Pancreas (tissue), 10 donors: ENCODE measurements at places on chromosomes 1 and 21.

GRCh38 chr1:15299179-15299578, 52.2 kb downstream of the FHAD1 start:
- no peaks in the 10 kb centered on the region for H3K36me3 ChIP-seq
- no peaks in the 10 kb centered on the region for H3K27me3 ChIP-seq
- no peak overlapping the region for H3K27ac ChIP-seq
- H3K4me1 ChIP-seq = no peaks in the 10 kb centered on the region
- no peak for DNase-seq

GRCh38 chr1:221203224-221204054, 324.2 kb downstream of the HLX start:
- H3K4me3 ChIP-seq = no peak overlapping the region
- H3K4me1 ChIP-seq = peaks cover 19% of the 10 kb centered on the region
- H3K36me3 ChIP-seq = no peaks in the 10 kb centered on the region
- no peak overlapping the region for H3K27ac ChIP-seq

DNA sequence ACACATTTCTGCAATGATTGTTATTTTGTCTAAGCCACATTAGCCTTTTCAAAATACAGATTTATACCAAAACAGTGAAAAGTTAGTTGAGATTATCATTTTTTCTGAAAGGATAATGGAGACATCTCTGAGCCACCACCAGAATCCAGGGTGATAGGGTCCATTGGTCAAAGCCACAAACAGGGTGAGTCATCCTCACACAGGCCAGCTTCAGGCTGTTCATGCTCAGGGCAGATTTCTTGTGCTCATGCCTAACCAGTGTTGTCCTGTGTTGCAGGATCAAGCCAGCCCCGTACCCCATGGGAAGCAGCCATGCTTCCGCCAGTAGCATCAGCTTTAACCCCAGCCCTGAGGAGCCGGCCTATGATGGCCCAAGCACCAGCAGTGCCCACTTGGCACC, 13.4 kb downstream of the ELOA start:
- DNase-seq = no peak
- H3K4me3 ChIP-seq = no peak overlapping the region
- H3K4me1 ChIP-seq = no peaks in the 10 kb centered on the region

DNA sequence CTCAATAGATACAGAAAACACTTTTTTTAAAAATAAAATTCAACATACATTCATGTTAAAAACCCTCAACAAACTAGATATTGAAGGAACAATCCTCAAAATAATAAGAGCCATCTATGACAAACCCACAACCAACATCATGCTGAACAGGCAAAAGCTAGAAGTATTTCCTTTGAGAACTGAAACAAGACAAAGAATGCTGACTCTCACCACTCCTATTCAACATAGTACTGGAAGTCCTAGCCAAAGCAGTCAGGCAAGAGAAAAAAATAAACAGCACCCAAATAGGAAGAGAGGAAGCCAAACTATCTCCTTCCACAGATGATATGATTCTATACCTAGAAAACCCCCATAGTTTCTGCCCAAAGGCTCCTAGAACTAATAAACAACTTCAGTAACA, 46.2 kb upstream of the IVNS1ABP start:
- H3K4me1 ChIP-seq = no peaks in the 10 kb centered on the region
- H3K4me3 ChIP-seq = no peak overlapping the region
- no peak overlapping the region for H3K27ac ChIP-seq
- DNase-seq = no peak
- no peaks in the 10 kb centered on the region for H3K27me3 ChIP-seq

DNA sequence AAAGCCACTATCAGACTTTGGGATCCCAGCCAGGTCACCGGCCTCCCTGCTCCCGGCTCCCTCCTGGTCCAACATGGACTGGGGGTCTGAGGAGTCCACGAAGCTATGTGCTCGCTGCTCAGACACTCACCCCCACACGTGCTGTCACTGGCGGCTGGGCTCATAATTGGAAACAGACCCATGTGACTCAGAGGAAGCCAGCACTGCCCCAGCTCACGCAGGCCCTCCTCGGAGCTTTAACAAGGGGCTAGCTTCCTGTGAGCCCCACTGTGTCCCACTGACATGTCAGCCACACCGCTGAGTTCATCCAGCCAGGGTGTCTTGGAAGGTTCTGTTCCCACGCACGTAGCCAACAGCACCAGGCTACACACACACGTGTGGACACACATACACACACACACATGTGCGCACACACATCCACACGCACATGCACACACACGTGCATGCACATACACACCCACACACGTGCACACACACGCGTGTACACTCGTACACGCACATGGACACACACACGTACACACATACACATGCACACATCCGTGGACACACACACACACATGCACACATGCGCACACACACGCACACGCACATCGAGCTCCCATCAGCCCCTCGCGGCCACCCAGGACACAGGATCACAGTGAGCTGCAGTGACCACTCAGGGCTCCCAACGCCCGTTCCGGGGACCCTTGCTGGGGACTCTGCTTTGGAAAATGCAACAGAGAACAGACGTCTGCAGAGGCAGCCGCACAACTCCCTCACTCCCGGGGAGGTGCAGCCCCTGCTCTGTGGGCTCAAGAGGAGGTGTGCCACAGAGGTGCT, 18.4 kb upstream of the COL6A2 start:
- no peak overlapping the region for H3K4me3 ChIP-seq
- no peaks in the 10 kb centered on the region for H3K4me1 ChIP-seq
- no peak overlapping the region for H3K27ac ChIP-seq

GRCh38 chr1:64920941-64921589, 45.3 kb downstream of the JAK1 start:
- no peak for DNase-seq
- H3K4me3 ChIP-seq = no peak overlapping the region
- peaks cover 58% of the 10 kb centered on the region for H3K4me1 ChIP-seq
- no peaks in the 10 kb centered on the region for H3K27me3 ChIP-seq

- no peak overlapping the region for H3K4me3 ChIP-seq
- no peaks in the 10 kb centered on the region for H3K4me1 ChIP-seq
- H3K27ac ChIP-seq = no peak overlapping the region
- DNase-seq = no peak
- H3K36me3 ChIP-seq = no peaks in the 10 kb centered on the region
Observed at GRCh38 chr1:10802944-10803715, 6.7 kb upstream of the CASZ1 start.

DNA sequence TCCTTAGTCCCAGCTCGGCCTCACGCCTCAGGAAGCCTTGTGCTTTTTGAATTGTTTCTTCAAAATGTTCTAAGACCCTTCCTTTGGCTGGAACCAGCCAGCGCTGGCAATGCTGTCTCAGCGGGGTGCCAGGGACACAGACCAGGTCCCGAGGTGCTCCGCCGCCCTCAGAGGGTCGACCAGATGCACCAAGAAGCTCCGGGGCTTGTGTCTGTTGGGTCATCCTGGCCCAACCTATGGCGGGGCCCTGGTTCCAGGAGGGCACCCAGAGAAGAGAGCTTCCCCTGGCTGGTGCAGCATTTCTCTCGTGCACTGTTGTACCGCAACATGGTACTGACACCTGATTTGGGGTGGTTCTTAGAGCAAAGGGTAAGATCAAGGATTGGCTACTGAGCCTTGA, 40.1 kb upstream of the BECN2 start:
- DNase-seq = no peak
- no peak overlapping the region for H3K4me3 ChIP-seq
- no peak overlapping the region for H3K27ac ChIP-seq
- no peaks in the 10 kb centered on the region for H3K4me1 ChIP-seq
- no peaks in the 10 kb centered on the region for H3K36me3 ChIP-seq
- H3K27me3 ChIP-seq = no peaks in the 10 kb centered on the region

GRCh38 chr1:47436979-47437446, 831 bp upstream of the FOXD2 start:
- peak overlapping the region; percentile 43 for H3K4me3 ChIP-seq
- H3K4me1 ChIP-seq = peaks cover 15% of the 10 kb centered on the region
- H3K27ac ChIP-seq = peak overlapping the region; percentile 88

DNA sequence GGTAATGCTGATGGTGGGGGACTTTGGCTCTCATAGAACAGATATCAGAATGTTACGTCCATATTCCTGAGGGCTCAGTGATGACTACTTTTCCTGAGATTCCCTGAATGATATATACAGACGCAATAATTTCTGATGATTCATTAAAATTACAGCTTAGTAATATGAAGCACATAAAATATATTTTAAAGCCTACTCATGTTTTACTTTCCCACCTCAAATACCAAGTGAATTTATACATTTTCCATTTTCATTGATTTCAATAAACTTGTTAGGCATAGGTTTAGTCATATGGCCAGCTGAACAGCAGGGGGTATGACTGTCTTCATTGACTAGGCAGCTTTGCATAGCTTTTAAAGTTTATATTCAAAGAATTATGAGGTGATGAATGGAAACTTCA, 26.2 kb upstream of the PDC start:
- H3K36me3 ChIP-seq = no peaks in the 10 kb centered on the region
- H3K27me3 ChIP-seq = no peaks in the 10 kb centered on the region
- no peak overlapping the region for H3K4me3 ChIP-seq
- H3K4me1 ChIP-seq = no peaks in the 10 kb centered on the region

DNA sequence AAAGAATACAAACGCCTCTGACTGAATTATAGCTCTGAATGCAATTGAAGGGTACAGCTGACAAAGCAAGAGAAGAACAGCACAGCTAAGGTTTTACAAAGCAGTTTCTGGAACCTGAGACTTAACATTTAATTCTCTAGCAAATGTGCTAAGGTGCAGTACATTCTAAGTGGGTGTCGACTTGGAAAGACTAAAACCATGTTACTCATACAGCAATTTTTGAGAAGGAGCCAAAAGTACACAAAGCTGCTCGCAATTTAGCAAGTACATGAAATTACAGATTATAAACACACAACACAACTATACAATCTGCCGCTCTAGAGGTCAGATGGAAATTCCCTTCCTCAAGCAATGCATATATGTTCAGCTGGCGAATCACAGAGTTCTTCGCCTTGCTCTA, 121.9 kb downstream of the TIAM1 start:
- no peak for DNase-seq
- H3K27me3 ChIP-seq = no peaks in the 10 kb centered on the region
- H3K36me3 ChIP-seq = no peaks in the 10 kb centered on the region
- no peak overlapping the region for H3K27ac ChIP-seq

DNA sequence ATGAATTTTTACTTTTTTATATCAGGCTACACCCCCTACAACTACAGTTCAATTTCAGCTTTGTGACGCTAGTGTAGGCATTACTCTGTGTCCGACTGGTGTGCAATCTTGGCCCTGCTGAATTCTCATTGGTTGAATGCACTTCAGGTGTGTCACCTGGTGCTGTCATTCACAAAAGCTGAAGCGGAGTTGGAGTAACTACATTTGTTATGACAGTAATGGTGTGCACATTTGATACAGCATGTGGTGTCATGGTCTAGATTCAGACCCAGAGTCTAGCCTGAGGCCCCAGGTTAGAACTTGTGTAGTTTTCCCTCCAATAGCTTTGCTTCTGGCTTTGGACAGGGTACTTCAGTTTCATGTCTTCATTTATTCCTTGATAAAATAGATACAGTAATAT, 88.7 kb downstream of the C1orf94 start:
- H3K36me3 ChIP-seq = no peaks in the 10 kb centered on the region
- DNase-seq = no peak
- no peaks in the 10 kb centered on the region for H3K4me1 ChIP-seq

- DNase-seq = peak; percentile 53
- no peak overlapping the region for H3K27ac ChIP-seq
- no peaks in the 10 kb centered on the region for H3K36me3 ChIP-seq
- no peaks in the 10 kb centered on the region for H3K27me3 ChIP-seq
- no peak overlapping the region for H3K4me3 ChIP-seq
Observed at GRCh38 chr1:39973503-39974135, 18.7 kb downstream of the MFSD2A start.

GRCh38 chr21:42051788-42052187, 19.3 kb upstream of the UMODL1 start:
- DNase-seq = no peak
- H3K27me3 ChIP-seq = no peaks in the 10 kb centered on the region

- no peak overlapping the region for H3K27ac ChIP-seq
- no peak for DNase-seq
- no peaks in the 10 kb centered on the region for H3K4me1 ChIP-seq
- no peak overlapping the region for H3K4me3 ChIP-seq
- no peaks in the 10 kb centered on the region for H3K27me3 ChIP-seq
Observed at GRCh38 chr21:17388226-17388625, 124.6 kb upstream of the CXADR start.
